Esophagus squamous epithelium (tissue), 5 donors: ENCODE measurements at places on chromosomes 5 and 9.

GRCh38 chr9:111603041-111603440 is 3.6 kb upstream of the PTGR1 start:
- peaks cover 6% of the 10 kb centered on the region for H3K4me1 ChIP-seq
- H3K4me3 ChIP-seq, result no peak overlapping the region
- H3K36me3 ChIP-seq, result no peaks in the 10 kb centered on the region
- no peak for DNase-seq
- no peaks in the 10 kb centered on the region for H3K27me3 ChIP-seq

DNA sequence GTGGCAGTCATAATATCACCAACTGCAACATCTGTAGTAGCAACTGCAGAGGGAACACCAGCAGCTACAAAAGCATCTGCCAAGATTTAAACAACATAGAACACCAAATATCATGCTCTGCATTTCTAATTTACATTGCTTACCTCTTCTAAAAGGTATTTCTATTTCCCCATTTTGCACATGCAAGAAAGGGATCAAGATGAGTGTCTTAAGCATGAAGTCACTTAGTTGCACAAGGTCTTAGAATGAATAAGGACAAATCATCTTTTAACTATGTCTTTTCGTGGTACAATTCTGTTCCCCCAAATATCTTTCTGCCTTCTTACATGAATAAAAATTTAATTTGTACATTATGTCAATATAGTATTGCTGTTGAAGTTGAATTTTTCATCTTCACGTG is 1746.4 kb downstream of the EFNA5 start:
- no peaks in the 10 kb centered on the region for H3K4me1 ChIP-seq
- H3K27ac ChIP-seq, result no peak overlapping the region
- H3K36me3 ChIP-seq, result no peaks in the 10 kb centered on the region
- no peak for DNase-seq

DNA sequence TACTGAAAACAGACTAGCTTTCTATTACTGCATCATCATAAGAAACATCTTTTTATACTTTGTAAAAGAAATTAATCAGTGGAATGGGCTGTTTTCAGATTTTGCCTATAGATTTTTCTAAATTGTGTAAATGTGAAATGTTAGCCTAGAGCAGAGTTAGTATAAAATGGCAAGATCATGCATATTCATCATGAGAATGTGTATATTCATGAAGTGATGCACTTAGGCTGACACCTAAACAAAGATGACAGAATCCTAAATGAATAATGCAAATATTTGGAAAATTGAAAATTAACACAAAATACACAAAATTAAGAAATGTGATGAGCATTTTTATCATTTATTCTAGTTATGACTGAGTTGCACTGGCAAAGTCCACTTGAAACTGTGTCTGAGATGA is 57.2 kb downstream of the SPTLC1 start:
- DNase-seq, result no peak
- no peak overlapping the region for H3K27ac ChIP-seq
- no peaks in the 10 kb centered on the region for H3K4me1 ChIP-seq
- no peak overlapping the region for H3K4me3 ChIP-seq
- H3K27me3 ChIP-seq, result no peaks in the 10 kb centered on the region

DNA sequence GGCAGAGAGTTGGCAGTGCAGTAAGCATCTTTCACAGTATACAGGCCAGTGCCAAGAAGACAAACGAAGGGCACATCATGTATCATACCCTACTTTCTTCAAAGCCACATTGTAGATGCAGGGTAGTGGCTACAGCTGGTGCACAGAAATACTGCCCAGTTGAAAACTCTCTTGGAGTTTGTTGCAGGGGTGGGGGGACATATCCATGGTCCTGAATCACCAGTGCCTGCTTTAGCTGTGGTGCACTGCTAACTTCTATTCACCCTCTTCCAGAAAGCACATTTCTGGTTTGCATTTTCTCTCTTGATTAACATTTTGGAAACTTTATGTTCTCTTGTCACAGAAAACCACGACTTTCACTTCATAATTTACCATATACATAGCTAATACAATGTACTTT is 196.6 kb downstream of the PAPPA start:
- no peak for DNase-seq
- H3K27ac ChIP-seq, result no peak overlapping the region
- H3K27me3 ChIP-seq, result no peaks in the 10 kb centered on the region
- peaks cover 3% of the 10 kb centered on the region for H3K36me3 ChIP-seq
- H3K4me3 ChIP-seq, result no peak overlapping the region

- H3K36me3 ChIP-seq, result no peaks in the 10 kb centered on the region
- H3K4me1 ChIP-seq, result no peaks in the 10 kb centered on the region
- no peak for DNase-seq
Observed at GRCh38 chr5:29547236-29547865, 1646.1 kb upstream of the CDH6 start.
